ENCODE measurements at places on chromosomes 7 and 10. TPM values are rescaled to one million over a fixed set of nuclear protein-coding genes. Genes with fewer than 3 reads are reported as not detected.

The SPAM1 gene
- not detected for total RNA-seq

The ANAPC16 gene
- total RNA-seq: 45.0 TPM

The CALU gene
- total RNA-seq: 1,477 TPM

The MAD1L1 gene
- total RNA-seq: 46.9 TPM

The SLC39A12 gene
- not detected for total RNA-seq

The PTPRE gene
- total RNA-seq: 1.7 TPM

The ZNF503 gene
- 10.8 TPM for total RNA-seq

The CLDN4 gene
- total RNA-seq: 0.13 TPM

The PDE6C gene
- not detected for total RNA-seq

The SHTN1 gene
- total RNA-seq: 1.2 TPM

The TAS2R3 gene
- 1.5 TPM for total RNA-seq

The AKR1B1 gene
- 72.8 TPM for total RNA-seq

The GCK gene
- 0.25 TPM for total RNA-seq

The C10orf71 gene
- total RNA-seq: not detected

The PDE1C gene
- total RNA-seq: 0.56 TPM

The SUN3 gene
- total RNA-seq: not detected

The MYL10 gene
- not detected for total RNA-seq

The ZNF438 gene
- total RNA-seq: 2.8 TPM

The LIPK gene
- not detected for total RNA-seq

The PITX3 gene
- total RNA-seq: 0.13 TPM

The MKX gene
- total RNA-seq: not detected

The CNNM1 gene
- under 0.01 TPM for total RNA-seq

The ANXA8 gene
- total RNA-seq: not detected

The TMEM229A gene
- total RNA-seq: 0.13 TPM

The FBXL13 gene
- 4.5 TPM for total RNA-seq

The H2BK1 gene
- total RNA-seq: not detected

The IDI2 gene
- not detected for total RNA-seq

The LOXL4 gene
- total RNA-seq: 82.6 TPM

The FLNC gene
- total RNA-seq: 110 TPM

The DOCK1 gene
- total RNA-seq: 80.1 TPM

The ZNF862 gene
- 10.0 TPM for total RNA-seq

The MMP21 gene
- total RNA-seq: not detected

The ELAPOR2 gene
- total RNA-seq: 3.3 TPM

The NUTM2A gene
- 0.19 TPM for total RNA-seq

The MCM10 gene
- 5.2 TPM for total RNA-seq

The PAPOLB gene
- 0.19 TPM for total RNA-seq
